ENCODE measurements at places on chromosomes 1 and 21.

- DNase-seq = no peak
Observed at GRCh38 chr1:40030528-40031135, 9.9 kb upstream of the CAP1 start.

DNA sequence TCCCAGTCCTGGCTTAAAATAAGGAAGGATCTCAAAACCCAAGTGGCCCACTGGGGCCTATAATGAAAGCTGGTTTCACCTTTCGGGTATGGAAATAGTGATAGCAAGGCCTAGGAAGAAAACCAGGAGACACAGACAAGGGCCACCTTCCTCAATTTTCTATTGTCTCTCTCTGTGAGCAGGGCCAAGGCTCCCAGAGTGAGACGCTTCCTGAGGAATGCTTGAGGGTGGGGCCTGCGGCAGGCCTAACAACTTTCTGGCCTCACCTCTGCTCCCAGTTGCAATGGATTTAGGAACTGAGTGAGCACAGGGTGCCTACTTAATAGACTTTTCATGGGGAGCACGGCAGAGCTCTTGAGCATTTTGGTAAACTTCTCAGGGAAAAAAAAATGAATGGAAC is 300.9 kb downstream of the ASTN1 start:
- DNase-seq = no peak

GRCh38 chr1:228280106-228280901 is 72.5 kb downstream of the OBSCN start:
- DNase-seq = no peak

GRCh38 chr1:21304488-21304887 is 14.2 kb upstream of the ECE1 start:
- DNase-seq = no peak

DNA sequence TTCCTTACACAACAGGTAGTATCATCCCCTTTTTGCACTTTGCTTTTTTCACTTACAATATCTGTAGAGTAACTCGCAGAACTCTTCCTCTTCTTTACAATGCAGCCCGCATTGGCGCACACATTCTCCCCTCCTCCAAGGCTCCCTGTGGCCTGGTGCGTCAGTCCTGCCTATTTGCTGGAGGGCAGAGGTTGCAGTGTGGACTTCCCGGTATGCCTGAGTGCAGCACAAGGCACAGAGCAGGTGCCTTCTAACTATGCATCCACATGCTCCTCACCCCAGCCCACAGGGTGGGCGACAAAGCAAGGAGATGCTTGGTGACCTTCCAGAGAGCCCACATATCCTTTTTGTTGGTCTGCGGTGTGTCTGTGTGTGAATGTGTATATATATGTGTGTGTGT is 53.3 kb downstream of the ARHGEF11 start:
- no peak for DNase-seq

- no peak for DNase-seq
Observed at GRCh38 chr1:67540025-67540732, 110.0 kb upstream of the SERBP1 start.

DNA sequence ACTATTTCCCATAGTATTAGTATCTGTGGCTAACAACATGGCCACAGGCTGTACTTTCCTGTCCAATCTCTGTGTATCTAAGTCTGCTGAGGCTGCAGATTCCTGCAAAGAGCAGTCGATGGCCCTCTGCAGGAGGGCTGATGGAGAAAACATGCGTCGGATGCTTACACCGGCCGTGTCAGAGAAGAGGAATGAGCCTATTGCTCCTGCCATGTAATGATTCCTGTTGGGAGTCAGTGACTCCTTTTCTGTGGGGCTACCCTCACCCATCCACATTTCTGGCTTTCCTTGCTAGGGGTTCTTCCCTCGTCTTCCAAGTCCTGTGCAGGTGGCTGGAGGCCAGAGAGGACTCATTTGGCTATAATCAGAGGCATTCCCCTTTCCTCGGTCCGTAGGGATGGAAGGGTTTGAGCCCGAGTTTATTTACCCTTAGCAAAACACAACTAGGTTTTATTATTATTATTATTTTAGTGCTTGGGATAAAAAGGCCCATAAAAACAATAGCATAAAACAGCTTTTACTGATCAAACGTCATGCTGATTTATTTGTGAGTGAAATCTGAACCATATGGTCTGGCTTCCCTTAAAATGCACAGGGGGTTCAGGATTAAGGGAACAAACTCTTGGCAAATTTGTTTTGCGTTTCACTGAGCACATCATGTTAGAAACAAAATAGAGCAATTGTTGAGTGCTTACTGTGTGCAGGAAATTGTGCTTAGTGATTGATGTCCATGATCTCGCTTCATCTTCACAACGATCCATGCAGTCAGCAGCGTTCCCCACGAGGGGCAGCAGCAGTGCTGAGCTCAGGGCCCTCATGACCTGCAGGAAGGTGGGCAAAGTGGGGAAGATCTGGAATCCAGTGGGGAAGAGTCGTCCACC is 70.8 kb downstream of the KIF26B start:
- no peak for DNase-seq

DNA sequence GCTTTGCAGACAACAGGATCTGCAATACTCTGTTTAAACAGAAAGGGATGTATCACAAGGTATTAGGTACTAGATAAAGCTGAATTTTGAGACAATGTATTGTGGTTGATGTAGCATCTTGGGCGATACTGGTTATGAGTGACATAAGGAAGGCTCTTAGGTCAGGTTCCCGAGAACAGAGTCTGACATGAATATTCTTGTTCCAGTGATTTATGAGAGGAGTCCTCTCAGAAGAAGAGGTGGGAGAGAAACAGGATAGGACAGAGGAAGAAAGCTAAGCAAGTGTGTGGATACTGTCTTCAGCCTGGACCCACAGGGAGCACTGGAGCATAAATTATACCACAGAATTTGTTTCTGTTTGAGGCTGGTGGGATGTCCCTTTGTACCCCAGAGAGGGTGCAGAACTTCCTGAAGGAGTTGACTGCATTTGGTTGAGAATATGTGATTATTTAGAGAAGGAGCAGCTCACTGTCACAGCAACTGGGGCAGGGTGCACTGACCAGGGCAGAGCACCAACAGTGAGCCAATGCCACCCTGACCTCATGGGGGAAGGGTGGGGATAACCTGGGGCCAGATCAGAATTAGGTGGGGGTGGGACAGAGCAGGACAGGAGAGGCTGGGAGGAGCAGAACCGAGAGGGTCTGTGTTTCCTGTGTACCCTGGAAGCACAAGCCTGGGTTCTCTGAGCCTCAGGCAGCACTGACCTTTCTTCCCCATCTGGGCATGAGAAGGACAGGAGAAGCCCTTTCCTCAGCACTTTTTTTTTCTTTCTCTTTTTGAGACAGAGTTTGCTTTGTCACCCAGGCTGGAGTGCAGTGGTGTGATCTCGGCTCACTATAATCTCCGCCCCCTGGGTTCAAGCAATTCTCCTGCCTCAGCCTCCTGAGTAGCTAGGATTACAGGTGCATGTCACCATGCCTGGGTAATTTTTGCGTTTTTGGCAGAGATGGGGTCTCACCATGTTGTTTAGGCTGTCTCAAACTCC is 36.3 kb upstream of the SLC6A9 start:
- DNase-seq = no peak

GRCh38 chr1:193368302-193368701 is 181.9 kb upstream of the B3GALT2 start:
- DNase-seq = no peak

- DNase-seq = no peak
Observed at GRCh38 chr21:14353726-14354125, 29.2 kb downstream of the HSPA13 start.

DNA sequence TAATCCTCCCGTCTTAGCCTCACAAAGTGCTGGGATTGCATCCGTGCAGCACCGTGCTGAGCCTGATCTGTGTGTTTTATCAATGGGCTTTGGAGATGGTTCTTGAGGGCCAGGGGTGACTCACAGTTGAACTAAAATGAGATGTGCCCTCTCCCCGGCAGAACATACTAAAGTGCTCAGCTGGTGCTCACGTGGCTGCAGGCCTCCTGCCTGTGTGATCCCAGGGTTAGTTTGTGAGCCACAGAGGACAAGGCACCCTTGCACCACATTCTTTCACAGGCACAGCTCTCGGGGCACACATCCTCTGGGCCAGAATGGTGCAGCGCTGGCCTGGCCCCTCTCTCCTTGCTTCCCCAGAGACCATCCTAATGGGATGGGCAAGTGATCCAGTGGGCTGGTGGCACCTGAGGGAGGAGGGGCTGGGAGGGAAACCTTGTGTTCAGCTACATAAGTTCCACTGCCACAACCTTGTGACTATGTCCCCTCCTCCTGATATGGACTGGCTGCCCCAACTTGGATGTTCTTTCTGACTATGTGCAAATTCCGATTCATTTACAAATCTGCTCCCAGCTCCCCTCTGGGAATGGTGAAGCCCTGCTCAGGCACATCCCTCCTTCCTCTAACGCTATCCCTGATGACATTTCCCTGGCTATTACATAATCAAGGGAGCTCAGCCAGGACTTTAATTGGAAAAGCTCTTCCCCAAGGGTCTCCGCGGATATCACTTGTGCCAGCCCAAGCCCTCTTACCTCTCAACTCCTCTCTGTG is 197.0 kb upstream of the EDN2 start:
- DNase-seq = peak; percentile 42

- no peak for DNase-seq
Observed at GRCh38 chr1:81714636-81715035, 86.1 kb upstream of the ADGRL2 start.

GRCh38 chr1:184866991-184867788 is 107.1 kb downstream of the NIBAN1 start:
- DNase-seq = peak; percentile 81

GRCh38 chr1:248402748-248403147 is at the start of gene OR2T1:
Gene OR2T1, plus strand, starts transcription at chr1:248403048. Its CDS starts 3,100 bp downstream, at chr1:248406148.
- no peak for DNase-seq

GRCh38 chr1:163774978-163775620 is 453.3 kb downstream of the NUF2 start:
- DNase-seq = no peak

GRCh38 chr1:6353955-6354658 is 39.5 kb downstream of the ACOT7 start:
- DNase-seq = no peak

DNA sequence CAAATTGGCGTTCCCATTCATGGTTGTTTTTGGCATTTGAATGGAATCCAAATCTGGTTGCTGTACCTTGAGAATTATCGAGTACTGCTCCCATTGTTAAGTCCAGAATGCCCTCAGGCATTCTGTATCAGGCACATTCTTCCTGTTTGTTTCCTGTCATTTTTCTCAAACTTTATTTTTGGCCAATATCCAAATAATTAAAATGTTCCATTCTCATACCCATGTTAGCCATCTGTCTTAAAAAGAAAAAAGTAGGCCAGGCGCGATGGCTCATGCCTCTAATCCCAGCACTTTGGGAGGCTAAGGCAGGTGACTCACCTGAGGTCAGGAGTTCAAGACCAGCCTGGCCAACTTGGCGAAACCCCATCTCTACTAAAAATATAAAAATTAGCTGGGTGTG is 29.3 kb upstream of the SHISA4 start:
- DNase-seq = no peak

- no peak for DNase-seq
Observed at GRCh38 chr1:30798389-30799232, 41.0 kb upstream of the LAPTM5 start.

GRCh38 chr1:88608139-88608943 is 75.7 kb upstream of the PKN2 start:
- no peak for DNase-seq

DNA sequence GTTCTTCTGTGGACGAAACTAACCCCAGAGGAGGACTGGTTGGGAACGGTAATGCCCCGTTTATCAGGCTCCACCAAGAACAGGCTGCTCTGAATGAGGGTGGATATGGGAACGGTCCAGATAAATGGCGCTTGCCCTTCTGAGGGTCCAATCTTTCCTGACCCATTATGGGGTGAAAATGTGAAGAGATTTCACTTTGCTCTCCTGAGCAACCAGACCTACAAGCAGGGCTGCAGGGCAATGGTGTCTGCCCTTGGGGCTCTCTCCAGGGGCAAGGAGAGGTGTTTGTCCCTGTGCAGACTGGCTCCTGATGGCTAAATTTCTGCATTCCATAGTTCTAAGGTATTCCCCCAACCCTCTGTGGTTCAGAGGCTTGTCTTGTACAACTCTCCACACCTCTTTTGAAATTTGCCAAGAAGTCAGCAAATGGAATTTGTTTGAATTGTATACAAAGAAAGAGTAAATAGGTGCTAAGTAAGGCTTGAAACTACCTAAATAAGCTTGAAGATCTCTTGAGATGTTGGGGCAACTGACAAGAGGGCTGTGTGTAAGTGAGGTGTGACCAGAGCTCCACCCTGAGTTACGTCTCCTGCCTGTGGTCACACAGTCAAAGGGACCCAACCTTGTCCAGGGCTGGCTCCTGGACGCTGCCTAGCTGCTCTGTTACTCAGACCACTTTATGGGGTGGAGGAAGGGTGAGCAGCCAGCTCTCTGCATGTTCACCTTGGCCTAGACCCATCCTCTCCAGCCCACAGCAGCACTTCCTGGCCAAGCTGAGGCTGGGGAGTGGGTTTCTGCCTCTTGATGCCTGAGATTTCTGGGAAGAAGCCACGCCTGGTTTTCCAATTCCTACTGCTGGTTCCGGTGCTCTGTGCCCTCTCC is 24.8 kb downstream of the SLC2A1 start:
- no peak for DNase-seq

DNA sequence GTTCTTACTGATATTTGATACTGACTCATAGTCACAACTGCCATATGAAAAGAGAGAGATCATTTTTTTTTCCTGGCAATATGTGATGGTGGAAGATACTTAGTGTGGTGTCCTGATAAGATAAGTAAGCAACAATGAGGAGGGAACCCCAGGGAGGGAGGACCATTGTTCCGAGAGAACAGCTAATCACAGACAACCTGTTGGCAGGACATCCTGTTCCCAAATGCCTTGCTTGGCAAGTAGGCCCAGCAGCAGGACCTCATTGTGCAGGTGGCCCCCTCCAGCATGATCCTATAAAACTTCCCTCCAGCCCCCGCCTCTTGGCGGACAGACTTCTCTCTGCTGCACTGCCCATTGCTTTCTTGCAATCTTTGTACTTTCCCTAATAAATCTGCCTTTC is 329.4 kb upstream of the CHRM3 start:
- DNase-seq = no peak

DNA sequence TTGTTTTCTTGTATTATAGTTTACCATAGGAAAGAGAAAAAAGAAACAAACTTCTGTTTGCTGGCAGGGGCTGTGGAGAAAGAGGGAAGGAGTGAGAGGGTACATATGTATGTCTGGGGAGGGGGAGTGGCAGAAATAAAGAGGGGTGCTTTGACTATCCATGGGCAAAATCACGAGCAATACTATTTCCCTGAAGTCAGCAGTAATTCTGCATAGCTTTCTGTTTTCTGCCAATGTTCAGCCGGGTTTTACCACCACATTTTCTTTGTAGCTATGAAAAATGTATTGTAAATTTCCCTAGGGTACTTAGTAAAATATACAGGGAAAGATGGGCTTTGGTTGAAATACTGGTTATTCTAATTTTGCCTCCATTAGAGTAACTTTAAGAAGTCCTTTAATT is 45.2 kb upstream of the PGD start:
- no peak for DNase-seq

GRCh38 chr1:203360547-203361185 is 9.7 kb upstream of the FMOD start:
- no peak for DNase-seq

GRCh38 chr1:201711811-201712210 is 117.1 kb upstream of the IPO9 start:
- no peak for DNase-seq
